ENCODE measurements at places on chromosomes 2 and 18.

DNA sequence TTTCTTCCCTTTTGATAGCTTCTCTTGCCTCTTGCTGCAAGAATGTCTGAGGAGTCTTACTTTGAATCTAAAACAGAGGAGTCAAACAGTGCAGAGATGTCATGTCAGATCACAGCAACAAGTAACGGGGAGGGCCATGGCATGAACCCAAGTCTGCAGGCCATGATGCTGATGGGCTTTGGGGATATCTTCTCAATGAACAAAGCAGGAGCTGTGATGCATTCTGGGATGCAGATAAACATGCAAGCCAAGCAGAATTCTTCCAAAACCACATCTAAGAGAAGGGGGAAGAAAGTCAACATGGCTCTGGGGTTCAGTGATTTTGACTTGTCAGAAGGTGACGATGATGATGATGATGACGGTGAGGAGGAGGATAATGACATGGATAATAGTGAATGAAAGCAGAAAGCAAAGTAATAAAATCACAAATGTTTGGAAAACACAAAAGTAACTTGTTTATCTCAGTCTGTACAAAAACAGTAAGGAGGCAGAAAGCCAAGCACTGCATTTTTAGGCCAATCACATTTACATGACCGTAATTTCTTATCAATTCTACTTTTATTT is 133.5 kb upstream of the CDCA7 start:
- no peak for DNase-seq

DNA sequence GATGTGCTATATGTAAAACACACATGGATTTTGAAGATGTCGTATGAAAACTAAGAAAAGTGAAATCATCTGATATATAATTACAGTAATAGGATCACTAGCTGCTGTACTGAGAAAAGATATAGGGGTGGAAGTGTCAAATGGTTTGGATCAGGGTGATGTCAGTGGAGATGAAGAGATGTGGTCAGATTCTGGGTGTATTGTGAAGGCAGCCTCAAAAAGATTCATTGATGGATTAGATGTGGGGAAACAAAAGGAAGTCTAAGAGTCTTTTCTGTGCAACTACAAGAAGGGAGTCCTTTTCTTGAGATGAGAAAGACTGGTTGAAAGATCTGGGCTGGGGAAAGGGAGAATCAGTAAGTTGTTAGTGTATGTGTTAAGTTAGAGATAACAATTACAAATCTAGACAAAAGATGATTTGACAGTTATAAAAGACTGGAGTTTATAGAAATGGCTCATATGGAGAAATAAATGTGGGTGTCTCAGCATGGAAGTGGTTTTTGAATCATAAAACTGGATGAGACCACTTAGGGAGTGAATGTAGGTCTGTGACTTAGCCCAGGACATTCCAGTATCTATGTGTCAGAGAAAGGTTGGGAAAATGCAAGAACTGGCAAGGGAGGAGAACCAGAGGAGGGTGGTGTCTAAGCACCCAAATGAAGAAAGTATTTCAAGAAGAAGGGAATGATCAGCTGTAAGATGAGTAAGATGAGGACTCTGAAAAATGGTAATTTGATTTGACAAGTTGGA is 347.4 kb downstream of the PARD3B start:
- DNase-seq = no peak

DNA sequence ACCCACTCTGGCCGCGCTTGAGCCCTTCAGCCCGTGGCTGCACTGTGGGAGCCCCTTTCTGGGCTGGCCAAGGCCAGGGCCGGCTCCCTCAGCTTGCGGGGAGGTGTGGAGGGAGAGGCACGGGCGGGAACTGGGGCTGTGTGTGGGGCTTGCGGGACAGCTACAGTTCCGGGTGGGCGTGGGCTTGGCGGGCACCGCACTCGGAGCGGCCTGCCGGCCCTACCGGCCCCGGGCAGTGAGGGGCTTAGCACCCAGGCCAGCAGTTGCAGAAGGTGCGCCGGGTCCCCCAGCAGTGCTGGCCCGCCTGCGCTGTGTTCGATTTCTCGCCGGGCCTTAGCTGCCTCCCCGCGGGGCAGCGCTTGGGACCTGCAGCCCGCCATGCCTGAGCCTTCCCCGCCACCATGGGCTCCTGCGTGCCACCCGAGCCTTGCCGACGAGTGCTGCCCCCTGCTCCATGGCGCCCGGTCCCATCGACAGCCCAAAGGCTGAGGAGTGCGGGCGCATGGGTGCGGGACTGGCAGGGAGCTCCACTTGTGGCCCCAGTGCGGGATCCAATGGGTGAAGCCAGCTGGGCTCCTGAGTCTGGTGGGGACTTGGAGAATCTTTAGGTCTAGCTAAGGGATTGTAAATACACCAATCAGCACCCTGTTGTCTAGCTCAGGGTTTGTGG is 173.7 kb upstream of the FIGN start:
- DNase-seq = no peak

GRCh38 chr2:196403471-196403870 is 232.1 kb upstream of the STK17B start:
- no peak for DNase-seq

DNA sequence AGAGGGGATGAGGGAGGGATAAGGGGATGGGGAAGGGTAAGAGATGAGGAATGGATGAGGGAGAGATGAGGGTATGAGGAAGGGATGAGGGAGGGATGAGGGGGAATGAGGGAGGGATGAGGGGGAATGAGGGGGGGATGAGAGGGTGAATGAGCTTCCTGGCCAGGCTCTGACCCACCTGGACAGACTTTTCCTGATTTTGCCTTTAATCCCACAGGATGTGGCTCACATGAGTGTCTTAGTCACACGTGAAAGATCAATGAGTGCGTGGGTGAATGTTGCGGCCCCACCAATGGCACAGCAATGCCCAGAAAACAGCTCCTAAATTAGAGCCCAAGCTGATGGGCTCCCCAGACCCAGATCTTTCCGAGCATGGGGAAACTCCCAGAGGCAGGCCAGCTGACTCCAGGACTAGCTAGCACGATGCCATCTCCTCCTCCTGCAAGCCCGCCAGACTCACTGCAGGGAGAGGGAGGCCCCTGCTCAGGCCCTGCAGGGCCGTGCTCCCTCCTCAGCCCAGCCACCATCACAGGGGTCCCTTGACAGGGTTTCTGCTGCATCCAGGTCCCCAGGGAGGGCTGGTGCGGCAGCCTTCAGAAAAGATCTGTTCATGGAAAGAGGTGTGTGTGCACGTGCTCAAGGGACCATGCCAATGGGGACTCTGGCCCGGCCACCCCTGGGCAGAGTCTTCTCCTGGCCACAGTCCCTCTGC is 41.4 kb downstream of the AQP12A start:
- no peak for DNase-seq

- DNase-seq = no peak
Observed at GRCh38 chr2:135615404-135615803, 84.1 kb downstream of the R3HDM1 start.

DNA sequence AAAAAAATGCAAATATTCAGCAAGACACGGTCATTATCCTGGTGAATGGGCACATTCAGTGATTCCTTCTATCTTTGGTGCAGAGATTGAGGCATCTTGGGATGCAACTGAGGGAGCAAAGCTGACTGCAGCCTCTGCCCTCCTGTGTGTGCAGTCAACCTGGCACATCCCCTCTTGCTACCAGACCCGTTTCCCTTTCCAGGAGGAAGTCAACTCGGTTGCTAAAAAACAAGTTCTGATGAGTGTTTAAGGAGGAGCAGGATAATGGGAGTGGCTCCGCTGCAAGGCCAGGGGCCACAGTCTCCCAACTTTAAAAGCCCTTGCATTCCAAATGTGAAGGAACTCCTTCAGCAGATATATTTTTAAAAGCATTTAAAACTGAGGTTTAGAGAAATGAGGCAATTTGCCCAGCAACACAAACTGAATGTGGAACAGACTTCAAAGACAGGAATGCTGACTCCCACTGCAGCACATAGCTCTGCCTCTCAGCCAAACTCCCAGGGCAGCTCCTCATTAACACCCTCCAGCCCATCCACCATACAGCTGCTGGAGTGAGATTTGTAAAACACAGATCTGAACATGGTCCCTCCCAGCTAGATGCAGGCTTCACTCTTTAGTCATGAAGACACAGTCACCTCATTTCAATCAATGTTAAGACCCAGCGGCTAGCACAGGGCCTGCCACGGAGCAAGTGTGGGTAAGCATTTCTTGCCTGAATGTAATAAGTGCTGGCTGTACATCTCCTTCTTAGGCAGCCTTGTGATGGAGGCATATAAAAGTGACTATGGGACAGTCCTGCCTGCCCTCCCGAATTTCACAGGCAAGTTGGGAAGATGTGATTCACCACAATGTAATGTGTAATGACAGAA is 54.3 kb downstream of the VSNL1 start:
- DNase-seq = no peak

- DNase-seq = peak; percentile 15
Observed at GRCh38 chr2:171521361-171522051, 768 bp upstream of the CYBRD1 start.

- no peak for DNase-seq
Observed at GRCh38 chr2:43525506-43525905, 70.3 kb downstream of the THADA start.

GRCh38 chr2:202038471-202039277 is 5.0 kb downstream of the FZD7 start:
- no peak for DNase-seq

DNA sequence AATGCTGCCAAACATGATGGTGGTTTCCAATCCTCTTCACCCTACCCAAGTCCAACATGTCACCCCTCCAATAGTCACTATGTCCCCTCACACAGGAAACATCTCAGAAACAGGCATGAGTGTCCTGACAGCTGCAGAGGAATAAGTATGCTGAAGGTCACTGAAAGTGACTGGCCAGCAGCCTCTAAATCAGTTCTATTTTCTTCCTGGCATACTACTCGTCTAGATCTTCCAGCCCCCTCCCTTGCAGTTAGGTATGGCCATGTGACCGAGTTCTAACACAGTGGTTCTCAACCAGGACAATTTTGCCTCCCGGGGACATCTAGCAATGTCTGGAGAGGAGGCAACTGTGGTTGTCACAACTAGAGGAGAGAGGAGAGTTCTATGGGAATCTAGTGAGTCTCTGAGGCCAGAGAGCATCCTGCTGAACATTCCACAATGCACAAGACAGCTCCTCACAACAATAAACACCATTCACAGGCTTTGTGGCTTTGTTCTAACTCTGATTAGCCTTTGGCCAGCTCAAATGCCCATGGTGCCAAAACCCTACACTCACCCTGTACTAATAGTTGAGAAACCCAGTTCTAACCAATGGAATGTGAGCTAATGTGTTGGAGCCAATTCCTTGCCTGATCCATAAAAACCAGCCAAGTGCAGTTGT is 12.6 kb upstream of the ID2 start:
- DNase-seq = no peak

- DNase-seq = no peak
Observed at GRCh38 chr2:11097038-11097720, 58.1 kb upstream of the SLC66A3 start.

GRCh38 chr2:27583390-27583915 is 611 bp downstream of the ZNF512 start:
- no peak for DNase-seq

GRCh38 chr18:28404694-28405093 is 227.8 kb upstream of the CDH2 start:
- DNase-seq = no peak

DNA sequence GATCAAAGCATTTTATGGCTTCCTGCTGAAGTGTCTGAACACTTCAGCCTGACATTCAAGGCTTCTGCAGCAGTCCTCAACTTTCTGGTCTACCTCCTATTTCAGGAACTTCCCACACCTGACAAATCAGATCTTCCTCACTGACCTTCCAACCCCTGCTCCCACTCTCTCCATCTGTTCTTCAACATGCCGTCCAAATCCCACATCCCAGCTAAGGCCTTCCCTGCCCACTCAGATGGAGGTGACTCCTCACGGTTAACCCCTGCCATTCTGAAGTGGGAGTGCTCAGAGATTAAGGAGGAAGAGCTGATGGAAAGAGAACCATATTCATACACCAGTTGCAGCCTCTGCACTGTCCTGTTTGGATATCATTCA is 104.8 kb downstream of the POLR1A start:
- DNase-seq = no peak

GRCh38 chr18:31657823-31658669 is 26.3 kb downstream of the B4GALT6 start:
- DNase-seq = no peak

DNA sequence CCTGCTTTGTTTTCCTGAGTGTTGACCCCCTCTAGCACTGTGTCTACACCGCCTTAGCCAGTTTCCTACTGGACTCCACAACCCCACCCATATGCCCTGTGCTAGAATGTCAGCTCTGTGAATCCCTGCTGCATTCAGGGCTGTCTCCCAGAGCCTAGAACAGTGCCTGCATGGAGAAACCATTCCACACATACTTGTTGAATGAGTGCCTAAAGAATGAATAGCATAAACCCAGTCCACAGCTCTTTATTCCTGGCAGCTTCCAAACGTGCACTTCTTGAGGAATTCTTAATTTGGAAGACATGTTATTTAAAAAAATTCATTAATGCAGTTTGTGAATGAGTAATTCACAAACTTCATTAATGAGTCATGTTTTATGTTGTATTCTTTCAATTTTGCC is 6.5 kb upstream of the NAPG start:
- DNase-seq = no peak

DNA sequence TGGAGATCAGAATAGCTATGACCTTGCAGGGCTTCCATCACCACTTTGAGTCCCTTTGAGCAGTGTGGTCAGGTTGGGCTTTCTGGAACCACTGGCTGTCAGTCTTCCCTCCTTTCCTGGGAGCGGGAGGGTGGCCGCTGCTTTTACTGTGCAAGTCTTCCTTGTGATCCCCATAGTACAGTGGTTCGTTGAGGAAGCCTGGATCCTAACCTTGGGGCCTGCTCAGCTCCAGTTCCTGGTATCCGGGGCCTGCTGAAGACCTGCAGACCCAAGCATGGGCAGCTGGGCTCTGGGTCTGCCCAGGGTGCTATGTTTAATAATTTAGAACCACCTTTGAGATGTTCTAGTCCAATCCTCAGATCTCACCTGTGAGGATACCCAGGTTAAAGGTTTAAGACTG is 104.2 kb downstream of the CLIP4 start:
- DNase-seq = no peak

- no peak for DNase-seq
Observed at GRCh38 chr2:226059961-226060627, 660.6 kb downstream of the NYAP2 start.

GRCh38 chr2:214830794-214831346 is 21.4 kb upstream of the BARD1 start:
- DNase-seq = no peak

DNA sequence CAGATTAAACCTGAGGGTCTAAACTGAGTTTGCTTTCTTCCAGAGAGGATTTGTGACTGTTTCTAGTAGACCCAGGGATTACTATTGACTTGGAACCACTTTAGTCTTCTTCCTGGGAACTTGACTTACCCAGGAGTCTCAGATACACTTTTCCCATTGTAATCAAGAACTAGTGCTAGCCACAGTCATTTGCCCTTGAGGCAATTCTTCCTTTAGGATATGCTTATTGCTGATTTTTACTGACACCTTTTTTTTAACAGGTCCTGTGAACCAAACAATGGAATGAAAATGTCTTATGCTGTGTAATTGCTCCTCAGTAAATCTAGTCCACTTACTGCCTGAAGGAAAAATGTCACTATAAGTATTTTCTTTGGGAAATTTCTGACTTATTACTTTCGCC is 78.3 kb downstream of the TAF4B start:
- DNase-seq = no peak

GRCh38 chr18:24827501-24827900 is 367.1 kb downstream of the HRH4 start:
- DNase-seq = peak; percentile 41

GRCh38 chr2:221380062-221380461 is 192.0 kb downstream of the EPHA4 start:
- DNase-seq = no peak

GRCh38 chr2:10963155-10963554 is 51.4 kb downstream of the KCNF1 start:
- DNase-seq = no peak

GRCh38 chr2:143463719-143464118 is 334.5 kb downstream of the ARHGAP15 start:
- DNase-seq = no peak

GRCh38 chr18:35131387-35132020 is 90.3 kb downstream of the MAPRE2 start:
- no peak for DNase-seq

All from hindlimb muscle (tissue), 1 donor.